ENCODE measurements at places on chromosomes 16 and 17.

DNA sequence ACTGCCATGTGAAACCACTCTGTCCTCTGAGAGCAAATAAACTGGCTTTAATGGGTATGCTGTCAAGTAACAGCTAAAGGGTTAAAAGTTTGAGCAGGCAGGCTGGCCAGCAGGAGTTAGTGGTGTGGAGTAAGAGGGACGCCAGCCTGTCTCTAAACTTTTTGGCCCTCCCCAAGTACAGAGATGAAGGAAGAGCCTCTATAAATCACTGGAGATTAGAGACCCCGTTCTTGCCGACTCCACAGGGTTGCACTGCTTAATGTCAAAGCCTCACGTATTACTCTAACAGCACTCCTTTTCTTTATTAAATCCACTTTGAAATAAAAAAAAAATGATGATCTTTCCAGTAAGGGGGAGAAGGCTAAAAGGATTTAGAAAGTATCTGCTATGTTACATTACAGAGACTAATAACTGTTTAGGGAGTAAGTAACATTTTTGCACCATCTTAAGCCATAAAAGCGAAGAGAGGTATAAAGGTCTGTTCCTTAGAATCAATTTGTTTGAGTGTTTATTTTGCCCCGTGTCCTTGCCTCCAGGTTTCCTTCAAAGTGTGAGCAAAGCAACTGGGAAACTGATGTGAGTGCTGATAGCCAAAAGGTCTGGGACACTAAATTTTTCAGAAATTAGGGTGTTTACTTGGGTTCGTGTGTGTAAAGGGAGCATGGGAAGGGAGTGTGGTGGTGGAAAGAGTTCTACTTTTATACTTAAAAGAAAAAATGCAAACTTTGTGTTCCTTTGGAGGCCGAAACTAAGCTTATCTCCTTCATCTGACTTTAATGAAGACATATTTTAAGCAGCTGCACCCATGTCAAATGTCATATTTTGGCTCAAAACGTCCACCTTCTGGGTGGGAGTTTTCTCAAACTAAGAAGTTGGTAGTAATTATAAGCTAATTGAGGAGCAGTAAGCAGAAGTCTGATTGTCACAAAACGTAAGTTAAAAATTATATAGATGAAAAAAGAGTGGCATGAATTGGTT lies 109.9 kb upstream of the TBX2 start:
- no peak for DNase-seq

DNA sequence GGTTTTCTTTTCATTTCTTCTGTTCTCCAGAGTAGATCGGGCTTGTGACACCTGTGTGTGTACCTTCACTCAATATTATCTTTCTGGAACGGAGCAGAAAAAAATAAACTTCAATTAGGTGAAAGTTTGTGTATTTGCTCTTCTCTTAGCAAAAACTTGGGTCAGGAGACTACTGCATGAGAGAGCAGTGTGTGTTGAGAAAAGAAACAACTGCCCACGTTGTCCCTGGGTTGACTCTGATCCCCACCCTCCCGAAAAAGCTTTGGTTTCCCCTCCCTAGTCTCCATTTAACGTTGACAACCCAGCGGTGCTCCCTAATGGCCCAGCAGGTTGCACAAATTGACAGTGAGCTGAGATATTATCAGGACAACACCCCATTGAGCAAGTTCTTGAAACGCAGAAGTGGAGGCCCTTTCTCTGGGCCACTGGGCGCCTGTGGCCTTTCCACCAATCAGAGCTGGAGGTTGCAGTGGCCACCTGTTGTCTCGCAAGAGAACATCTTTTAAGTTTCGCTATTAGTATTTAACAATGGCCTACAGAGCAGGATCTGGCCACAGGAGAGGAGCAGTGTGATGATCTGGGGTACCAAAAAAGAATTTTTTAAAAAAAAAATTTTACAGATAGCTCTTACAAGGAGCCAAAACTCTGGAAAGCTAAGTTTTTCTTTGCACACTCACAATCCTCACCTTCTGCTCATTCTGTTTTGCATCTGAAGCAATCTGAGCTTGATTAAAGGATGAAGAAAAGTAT lies 1.5 kb upstream of the TOX3 start:
- peak; percentile 3 for DNase-seq

GRCh38 chr17:82921426-82921825 lies 81.6 kb upstream of the ZNF750 start:
- no peak for DNase-seq

- DNase-seq: no peak
Measured at GRCh38 chr17:46099865-46100264, 93.4 kb downstream of the KANSL1 start.

- peak; percentile 69 for DNase-seq
Measured at GRCh38 chr17:58556833-58557250, 42.4 kb upstream of the MTMR4 start.

- DNase-seq: no peak
Measured at GRCh38 chr16:25626172-25626571, 65.6 kb upstream of the HS3ST4 start.

- DNase-seq: no peak
Measured at GRCh38 chr17:79821331-79822095, 17.7 kb downstream of the CBX4 start.

DNA sequence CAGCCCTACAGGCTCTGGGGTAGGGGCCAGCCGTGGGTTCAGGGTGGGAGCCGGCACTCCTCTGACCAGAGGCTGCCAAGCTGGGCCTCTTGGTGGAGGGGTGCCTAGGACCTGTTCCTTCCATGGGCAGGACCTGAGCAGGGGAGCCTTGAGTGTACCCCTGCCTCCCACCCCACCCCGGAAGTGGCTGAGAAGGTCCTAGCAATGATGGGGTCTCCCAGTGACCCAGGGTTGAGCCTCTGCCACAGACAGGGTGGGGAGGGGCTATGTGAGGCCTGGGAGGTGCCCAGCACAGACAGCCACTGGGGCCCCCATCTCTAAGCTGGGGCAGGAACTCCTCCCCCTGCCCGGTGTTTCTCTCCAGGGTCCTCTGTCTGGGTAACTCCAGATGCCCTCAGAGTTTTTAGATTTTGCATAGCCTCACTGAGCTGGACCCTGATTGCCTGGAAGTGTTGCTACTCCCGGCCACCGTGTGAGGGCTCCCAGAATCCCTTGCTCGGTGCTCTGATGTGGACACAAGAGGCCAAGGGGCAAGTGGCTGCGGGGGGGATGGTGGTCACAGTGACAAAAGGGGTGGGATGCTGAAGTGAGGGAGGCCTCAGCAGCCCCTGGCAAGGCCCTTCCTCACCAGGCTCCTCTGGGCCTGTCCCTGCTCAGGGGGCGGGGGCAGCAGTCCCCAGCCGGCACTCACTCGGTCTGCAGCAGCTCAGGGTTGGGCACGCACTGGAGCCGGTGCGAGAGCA lies 6.4 kb upstream of the MTSS2 start:
- DNase-seq: no peak

GRCh38 chr17:550463-551180 lies 164.0 kb downstream of the VPS53 start:
- DNase-seq: no peak

- no peak for DNase-seq
Measured at GRCh38 chr17:58269557-58270291, 11.0 kb downstream of the MPO start.

DNA sequence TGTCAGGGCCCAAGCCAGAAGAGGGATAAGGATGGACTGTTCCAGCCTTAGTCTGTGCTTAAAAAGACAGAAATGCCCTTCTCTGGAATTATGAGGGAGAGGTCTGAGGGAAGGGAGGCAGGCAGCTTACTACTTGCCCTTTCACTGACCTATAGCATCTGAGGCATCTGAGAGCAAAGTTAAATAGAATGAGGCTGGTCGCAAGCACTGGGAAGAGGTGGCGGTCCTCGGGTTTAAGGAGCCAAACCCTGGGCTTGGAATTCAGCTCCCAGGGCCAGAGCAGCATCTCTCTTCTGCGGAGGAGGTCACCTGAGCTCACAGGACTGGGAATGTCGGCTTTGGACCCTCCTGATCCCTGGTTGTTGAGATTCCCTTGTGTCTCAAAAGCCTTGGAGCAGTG lies 3.1 kb upstream of the LIMD2 start:
- DNase-seq: no peak

DNA sequence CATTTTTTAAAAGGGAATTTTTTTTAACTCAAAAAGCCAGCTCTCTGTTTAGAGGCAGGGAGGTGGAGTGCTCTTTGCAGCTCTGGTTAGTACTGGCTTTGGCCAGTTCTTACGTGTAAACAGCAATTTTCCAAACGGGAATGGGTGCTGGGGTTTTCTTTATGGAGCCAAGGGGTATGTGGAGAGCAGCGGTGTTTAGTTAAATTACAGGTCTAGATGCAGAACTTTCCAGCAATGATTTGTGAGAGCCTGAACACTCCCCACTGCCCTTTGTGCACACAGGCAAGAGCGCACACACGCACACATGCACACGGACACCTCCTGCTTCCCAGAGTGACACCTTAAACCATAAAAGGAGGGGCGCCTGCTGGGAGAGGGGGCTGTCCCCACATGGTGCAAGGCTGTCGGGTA lies 140.2 kb downstream of the MSI2 start:
- DNase-seq: no peak

GRCh38 chr17:49125449-49125848 lies 7.1 kb upstream of the B4GALNT2 start:
- DNase-seq: no peak

GRCh38 chr17:40070709-40071312 lies 8.0 kb downstream of the THRA start:
- DNase-seq: peak; percentile 82

DNA sequence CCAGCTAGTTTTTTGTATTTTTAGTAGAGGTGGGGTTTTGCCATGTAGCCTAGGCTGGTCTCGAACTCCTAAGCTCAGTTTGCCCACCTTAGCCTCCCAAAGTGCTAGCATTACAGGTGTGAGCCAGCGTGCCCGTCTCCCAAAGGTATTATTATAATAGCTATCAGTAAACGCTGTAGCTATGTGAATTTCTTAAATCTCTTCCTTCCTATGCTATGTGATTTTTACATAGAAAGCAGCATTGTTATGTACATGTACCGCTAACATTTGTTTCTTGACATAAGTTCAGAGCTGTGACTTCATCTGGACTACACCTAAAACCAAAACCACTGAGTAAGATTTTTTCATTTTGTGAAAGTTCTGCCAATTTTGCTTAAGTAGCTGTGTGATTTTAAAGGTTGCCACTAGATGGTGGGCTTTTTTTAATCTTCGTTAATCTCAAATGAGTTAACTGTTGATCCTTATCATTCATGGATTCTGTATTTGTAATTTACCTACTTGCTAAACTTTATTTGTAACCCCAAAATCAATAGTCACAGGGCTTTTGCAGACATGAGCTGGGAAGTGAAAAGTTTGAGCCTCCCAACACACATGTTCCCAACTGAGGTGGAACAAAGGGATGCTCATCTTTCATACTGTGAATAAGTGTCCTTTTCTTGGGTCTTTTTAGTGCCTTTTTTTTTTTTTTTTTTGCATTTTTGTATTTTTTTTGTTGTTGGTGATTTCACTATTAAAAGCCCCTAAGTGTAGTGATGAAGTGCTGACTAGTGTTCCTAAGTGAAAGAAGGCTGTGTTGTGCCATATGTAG lies 21.9 kb downstream of the PRKAR1A start:
- peak; percentile 37 for DNase-seq

DNA sequence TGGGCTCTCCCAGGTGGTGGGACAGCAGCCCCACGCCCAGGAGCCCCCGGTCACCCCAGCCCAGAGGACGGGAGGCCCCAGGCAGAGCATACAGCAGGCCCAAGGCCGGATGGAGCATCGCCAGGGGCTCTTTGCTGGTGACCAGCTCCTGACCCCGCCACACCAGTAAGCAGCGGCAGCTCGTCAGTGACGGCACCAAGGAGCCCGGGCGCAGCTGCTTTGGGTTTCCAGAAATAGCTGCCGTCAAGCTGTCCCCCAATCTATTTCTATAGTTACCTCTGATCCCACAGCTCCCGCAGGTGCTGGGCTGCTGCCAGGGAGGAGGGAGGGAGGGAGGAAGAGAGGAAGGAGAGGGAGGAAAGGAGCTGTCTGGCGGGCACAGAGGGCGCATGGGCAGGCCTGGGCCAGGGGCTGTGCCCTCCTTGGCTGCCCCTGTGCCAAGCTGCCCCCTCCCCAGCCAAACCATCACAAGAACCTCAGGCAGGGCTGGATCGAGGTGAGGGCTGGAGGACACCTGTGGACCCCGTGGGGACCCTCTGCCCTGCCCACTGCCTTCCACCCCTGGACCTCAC lies 10.8 kb upstream of the RASD1 start:
- no peak for DNase-seq

DNA sequence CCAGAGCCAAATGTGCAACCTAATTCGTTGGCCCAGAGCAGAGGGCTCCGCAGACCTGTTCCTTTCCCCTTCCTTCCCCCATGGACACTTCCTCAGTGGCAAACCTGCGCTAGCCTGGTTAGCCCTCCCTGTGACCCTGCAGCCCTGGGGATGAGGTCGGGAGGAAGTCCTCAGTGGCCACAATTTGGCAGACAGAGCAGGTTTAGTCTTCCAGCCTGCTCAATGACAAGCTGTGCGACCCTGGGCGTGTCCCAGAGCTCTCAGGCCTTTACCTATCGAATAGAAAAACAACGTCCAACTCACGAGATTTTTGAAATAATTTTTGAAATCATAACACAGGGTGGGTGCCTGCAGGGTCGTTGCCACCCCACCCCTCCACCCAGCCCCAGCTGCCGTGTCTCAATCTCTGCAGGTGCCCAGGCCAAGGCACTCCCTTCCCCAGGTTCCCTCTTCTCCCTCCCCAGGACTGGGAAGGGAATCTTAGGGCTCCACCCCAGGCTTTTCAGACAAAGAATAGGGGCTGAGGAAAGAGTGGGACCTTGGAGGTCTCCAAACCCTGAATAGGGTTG lies 1.4 kb downstream of the HBM start:
- DNase-seq: no peak

GRCh38 chr16:23384878-23385277 lies 68.1 kb downstream of the COG7 start:
- no peak for DNase-seq

DNA sequence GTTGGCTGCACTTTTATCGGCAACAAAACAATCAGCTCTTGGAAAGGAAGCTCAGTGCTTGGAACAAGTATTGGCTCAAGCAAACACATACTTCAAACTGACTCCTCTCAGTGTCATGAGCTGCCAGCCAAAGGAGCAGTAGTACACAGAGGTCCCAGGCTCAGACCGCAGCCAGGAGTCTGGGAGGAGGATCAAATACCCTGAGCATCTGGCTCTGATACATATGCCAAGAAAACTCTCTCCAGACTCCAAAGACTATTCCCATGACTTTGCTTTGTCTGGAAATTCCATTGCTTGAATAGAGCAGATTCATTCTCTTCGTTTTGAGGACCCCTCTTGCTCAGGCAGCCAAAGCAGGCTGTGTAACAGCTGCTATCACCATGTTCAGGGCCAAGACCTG lies 501.6 kb upstream of the PSMD7 start:
- no peak for DNase-seq

DNA sequence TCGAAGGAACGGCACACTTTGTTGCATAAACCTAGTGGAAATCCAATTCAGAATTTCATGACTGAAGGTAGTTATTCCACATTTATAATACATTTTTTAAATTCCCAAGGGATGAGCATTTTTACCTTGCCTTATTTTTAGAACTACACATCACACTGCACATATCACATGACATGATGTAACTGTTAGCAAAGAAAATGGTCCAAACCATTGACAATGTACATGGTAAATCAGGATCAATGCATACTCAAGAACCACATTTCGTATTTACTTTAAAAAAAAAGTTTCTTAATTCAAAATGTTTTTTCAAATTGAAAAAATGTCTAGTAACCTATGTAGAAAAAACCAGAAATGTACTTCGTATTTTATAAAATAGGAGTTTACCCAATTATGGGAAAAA lies 2.5 kb downstream of the KANSL1 start:
- DNase-seq: no peak

GRCh38 chr16:17970816-17971331 lies 365.7 kb downstream of the NPIPA8 start:
- no peak for DNase-seq

GRCh38 chr16:89867918-89868317 lies 5.5 kb upstream of the TCF25 start:
- DNase-seq: no peak

Data from hematopoietic multipotent progenitor cell treated with erythropoietin and hydrocortisone succinate and interleukin-3 and kit ligand, for 4 days (in vitro differentiated cells).